ENCODE measurements at places on chromosomes 2 and 18. TPM values are rescaled to one million over a fixed set of nuclear protein-coding genes. Genes with fewer than 3 reads are reported as not detected.

AGXT gene
- total RNA-seq: 0.18 TPM

DHRS9 gene
- total RNA-seq: 0.27 TPM

TEX261 gene
- total RNA-seq: 60.4 TPM

NXPH2 gene
- total RNA-seq: not detected

RBM44 gene
- total RNA-seq: 0.04 TPM

MYOM1 gene
- total RNA-seq: 0.29 TPM

All from K562 (cell line).